ENCODE measurements at places on chromosomes 5 and 9.

- no peak for DNase-seq
These were observed 80.6 kb upstream of the SMIM23 start for GRCh38 chr5:171705036-171705435.

DNA sequence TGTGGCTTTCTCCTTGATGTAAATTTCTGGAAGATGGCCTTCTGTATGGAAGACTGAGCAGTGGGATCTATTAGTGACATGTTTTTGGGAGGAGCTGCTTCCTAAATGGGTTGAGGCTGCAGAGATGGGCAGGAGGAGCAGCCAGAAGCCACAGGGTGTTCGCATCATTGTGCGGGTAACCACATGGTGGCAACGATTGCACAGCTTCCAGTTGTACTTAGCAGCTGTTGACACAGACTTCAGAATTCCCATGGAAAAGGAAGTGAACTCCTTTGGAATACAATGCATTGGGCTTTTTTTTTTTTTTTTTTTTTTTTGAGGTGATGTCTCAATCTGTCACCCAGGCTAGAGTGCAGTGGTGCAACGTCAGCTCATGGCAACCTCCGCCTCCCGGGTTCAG lies 297.3 kb downstream of the NR3C1 start:
- DNase-seq: no peak

DNA sequence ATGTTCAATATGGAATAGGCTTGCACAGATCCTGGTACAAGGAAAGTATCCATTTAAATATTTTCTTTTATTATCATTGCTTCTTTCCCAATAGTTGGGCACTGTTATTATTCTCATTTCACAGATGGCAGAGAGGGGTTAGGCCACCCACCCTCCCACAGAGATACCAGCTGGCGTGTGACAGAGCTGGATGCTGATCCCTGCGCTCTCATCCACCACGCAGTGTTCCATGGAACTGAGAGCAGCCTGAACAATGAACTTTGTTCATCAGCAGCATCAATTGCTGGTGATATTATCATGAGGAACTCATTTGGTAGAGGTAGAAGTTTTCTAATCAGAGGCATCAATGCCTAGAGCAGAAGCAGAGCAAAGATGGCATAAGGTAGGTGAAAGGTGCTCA lies 227.9 kb downstream of the ESM1 start:
- no peak for DNase-seq

- DNase-seq: no peak
These were observed 56.9 kb upstream of the PLPP1 start for GRCh38 chr5:55591686-55592085.

GRCh38 chr5:119943148-119943547 lies 313.8 kb downstream of the FAM170A start:
- DNase-seq: no peak

DNA sequence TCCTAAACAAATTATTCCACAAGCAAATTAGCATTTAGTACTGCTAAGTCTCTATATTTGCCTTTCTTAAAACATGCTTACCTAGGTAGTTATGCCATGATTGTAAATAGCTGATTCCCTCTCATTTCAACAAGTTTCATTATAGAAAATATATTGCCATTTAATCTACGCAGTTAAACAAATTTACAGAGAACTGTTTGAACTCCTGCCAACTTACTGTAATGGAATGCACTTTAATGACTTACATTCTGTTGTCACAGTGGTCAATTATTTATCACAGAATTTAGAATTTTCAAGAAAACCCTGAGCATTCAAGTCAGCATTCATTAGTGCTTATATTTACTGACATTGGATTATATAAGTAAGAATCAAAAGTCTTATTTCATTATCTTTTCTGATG lies 19.6 kb downstream of the SLC38A9 start:
- no peak for DNase-seq

DNA sequence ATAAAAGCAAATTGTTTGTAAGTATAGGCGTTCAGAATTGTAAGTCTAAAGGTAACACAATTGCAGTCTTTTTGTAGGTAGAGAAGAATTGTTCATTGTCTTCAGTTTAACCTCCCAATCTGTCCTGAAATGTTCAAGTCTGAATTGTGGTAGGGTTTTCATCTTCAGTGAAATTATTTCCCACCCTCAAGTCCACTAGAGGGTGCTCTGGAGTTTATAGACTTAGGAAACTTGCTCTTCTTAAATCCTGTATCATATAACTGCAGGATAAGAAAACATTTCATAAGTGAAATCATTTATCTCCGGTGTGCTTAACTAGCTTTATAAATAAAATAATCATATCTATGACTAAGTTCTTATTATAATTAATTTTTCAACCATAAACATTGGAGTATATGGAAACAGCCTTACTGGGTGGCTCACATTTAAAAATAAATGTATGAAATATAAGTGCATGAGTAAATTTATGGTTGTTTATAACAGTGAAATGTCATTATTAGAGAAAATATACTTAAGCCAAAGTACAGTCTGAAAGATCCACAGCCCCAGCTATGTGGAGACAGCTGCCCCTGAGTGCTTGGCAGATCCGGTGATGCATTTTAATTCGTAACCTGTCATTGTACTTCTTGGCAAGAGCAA lies 182.4 kb upstream of the OTULINL start:
- no peak for DNase-seq

DNA sequence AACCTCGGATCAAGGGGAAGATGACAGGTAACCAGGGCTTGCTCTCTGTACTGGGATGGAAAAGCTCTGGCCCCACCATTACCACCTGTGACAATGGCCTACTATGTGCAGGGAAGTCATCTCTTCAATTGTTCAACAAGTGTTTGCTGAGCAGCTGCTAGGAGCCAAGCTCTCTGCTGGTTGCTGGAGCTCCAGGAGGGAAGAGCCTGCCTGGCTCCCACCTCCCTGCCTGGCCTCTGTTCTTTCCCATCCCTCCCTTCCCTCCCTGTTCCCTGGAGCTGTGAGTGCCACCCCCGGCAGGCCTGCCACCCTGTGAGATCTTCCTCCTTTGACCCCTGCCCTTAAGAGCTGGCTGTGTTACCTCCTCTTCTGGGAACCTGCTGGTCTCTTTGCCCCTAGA lies 59.7 kb upstream of the IER5L start:
- no peak for DNase-seq

DNA sequence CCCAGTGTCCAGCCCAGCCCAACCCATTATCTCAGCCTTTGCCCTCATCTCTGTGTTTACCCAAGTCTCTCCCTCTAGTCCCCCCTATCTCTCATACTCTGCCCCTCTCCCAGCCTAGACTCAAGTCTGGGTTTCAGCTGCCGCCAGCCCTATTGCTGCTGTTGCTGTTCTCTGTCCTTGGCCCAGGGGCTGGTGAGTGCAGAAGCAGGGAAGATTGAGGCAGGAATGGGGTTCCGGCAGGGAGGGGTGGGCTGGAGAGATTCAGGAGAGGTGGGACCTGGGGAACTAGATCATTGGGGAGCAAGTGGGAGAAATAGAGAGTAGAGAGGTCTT lies 702 bp downstream of the TMEM8B start:
- no peak for DNase-seq
